ENCODE measurements at places on chromosomes 12 and 14.

DNA sequence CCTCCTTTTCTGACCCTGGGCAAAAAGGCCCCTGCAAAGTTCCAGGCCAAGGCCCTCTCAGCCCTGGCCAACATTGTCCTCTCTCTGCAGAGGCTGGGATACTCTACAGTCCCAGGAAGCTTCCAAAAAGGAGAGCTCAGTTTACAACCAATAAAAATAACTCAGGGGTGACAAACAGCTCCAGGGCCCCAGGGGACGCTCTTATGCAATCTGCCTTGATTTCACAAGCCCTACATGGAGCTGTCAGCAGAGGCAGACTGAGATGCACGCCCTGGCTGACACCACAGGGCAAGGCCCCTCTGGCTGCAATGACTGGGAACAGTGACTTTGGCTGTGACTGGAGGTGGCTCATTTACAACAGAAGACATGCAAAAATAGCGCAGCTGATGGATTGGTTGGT lies 129.0 kb upstream of the MED13L start:
- DNase-seq: peak; percentile 100

GRCh38 chr12:2959192-2959504 lies at the start of gene TEAD4:
TEAD4 (plus strand) TSS chr12:2959397.
- DNase-seq: no peak

DNA sequence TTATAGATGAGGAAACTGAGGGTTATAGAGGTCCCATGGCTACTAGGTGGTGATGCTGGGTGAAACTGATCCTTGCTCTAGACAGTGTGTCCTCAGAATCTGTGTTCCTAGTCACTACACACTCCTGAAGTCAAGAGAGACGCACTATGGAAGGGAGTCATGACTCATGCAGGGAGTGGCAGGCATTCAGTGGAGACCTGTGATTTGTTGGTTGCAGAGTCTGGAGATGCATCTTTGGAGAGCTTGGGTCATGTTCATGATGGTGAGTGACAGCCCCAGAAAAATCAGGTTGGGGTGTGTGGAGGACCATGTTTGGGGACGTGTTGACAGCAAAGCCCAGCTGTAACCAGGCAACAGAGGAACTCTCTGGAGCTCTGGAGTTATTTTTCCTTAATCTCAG lies 38.0 kb upstream of the FBXO21 start:
- no peak for DNase-seq

GRCh38 chr14:105853089-105853906 lies 326.9 kb downstream of the TMEM121 start:
- DNase-seq: peak; percentile 61

GRCh38 chr14:28759653-28760313 lies 6.8 kb upstream of the FOXG1 start:
- no peak for DNase-seq

DNA sequence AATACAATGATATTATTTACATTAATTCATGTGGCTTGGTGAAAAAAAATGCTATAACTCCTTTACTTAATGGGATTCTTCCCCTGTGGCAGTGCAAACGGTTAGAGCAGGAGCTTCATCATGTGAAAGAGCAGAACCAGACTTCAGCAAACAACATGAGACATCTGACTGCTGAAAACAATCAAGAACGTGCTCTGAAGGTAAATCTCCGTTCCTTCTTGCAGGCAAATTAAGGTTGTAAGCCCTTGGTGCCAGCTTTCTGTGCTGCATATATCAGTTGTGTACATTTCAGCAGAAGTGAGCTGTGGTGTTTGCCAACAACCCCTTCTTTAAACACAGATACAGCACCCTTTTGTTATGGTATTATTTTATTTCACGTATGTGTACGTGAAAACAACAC lies 171.7 kb downstream of the MIPOL1 start:
- DNase-seq: no peak

DNA sequence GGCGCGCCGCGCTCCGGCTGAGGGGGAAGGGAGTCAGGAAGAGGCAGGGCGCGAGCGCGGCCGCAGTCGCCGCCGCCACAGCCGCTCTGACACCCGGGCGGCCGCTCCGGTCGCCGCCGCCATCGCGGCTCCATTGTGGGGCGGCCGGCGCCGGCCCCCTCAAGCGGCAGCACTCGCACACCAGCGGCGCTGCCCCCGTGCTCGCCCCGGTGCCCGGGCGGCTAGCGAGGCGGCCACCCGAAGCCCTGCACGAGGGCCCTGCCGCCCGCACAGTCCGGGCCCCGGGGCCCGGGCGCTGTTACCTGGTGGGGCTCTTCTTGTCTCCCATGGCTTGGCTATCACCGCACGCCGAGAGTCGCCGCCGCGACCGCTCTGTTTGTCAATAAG lies 202 bp downstream of the YAF2 start:
- no peak for DNase-seq

GRCh38 chr12:43208221-43208620 lies 343.8 kb downstream of the ADAMTS20 start:
- no peak for DNase-seq

GRCh38 chr12:38417101-38417500 lies 100.5 kb downstream of the ALG10B start:
- no peak for DNase-seq

DNA sequence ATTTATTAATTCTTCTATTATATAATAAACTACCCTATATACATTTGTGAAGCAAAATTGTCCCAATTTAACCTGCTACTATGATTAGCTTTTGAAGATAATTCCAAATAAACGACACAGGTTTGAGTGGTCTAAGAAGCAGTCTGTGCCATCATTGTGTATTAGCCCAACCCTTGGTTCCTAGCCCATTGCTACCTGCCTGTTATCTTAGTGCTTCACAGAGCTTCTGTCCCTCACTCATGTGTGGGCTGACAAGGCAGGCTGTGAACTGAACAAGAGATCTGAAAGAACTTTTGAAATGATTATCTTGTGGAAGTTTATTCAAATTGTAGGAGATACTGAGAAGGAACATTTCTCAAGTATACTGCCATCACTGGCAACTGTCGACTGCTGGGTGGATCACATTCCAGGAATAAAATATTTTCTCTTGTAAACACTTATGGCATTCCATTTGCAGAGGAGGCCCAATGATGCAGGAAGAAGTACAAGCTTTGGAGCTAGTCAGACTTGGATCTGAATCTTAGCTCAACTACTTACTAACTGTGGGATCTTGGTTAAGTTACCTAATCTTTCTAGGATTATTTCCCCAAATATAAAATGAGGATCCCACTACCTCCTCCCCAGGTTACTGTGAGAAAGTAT lies 7.8 kb upstream of the MTERF2 start:
- no peak for DNase-seq

GRCh38 chr12:103102225-103102744 lies 144.8 kb downstream of the ASCL1 start:
- no peak for DNase-seq

GRCh38 chr12:115528466-115528865 lies 749.0 kb downstream of the MED13L start:
- no peak for DNase-seq

- no peak for DNase-seq
Measured at GRCh38 chr12:49413796-49414195, 46.5 kb downstream of the SPATS2 start.

DNA sequence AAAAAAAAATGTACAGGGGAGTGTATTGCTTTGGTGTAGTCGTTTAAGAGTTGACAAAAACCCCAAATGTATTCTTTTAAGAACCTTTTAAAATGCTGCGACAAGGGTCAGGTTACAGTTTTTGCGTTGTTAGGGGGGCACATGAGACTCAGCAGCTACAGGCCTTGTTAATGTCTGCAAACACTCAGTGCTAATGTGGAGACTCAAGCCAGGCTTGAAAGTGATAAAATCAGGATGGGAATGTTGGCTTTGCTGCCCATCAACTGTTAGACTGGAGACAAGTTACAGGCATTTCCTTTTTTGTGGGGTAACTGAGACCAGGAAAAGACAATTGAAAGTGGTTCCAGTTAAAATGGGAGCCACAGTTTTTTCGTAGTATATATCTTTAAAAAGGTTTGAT lies 84.8 kb downstream of the PRKCH start:
- DNase-seq: no peak

DNA sequence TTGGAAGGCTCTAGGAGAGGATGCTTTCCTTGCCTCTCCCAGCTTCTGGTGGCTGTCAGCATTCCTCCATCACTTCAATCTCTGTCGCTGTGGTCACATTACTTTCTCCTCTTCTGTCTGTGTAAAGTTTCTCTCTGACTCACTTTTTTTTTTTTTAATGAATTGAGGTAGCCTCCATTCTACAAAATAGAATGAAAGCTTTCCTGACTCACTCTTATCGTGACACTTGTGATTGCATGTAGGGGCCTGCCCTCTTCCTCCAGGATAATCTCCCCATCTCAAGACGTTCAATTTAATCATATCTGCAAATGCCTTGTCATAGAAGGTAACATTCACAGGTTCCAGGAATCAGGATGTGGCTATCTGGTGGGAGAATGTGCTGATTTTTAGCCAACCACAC lies 153.5 kb upstream of the HMGA2 start:
- no peak for DNase-seq

DNA sequence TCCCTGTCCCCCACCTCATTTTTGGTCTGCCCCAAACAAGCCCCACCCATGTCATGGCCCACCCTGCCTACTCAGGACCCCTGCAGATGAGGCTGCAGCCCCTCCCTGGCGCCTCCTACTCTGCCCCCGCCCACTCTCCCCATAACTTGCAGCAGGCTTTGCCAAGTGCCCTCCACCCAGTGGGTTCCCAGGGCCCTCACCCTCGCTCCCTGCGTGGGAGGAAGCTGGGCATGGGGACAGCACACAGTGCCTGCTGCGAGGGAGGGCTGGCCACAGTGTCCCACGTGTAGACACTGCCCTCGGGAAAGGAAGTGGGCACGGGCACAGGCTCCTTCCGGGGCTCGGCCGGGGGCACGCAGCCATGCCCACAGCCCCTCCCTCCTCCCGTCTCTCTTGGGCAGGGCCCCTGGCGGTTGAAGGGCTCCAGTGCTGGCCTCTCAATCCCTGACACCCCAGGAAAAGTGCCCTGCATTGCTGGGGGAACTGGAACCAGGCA lies 9.4 kb downstream of the AKT1 start:
- DNase-seq: no peak

DNA sequence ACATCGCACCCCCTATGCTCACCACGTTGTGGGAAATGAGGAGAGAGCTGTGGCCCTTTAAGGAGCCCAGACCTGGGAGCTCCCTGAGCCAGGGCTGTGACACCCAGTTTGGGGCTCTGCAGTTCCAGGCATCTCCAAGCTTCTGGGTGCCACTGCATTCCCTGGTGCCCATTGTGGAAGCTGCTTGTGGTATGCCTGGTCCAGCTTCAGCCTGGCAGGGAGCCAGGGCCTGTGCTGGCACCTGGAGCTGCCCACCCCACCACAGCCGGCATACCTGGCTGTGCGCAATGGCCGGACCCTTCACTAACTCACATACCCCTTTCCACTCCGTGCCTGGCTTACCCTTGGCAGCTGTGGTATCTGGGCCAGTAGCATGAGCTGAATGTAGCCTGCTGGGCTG lies 107.9 kb upstream of the OR4E1 start:
- DNase-seq: no peak

DNA sequence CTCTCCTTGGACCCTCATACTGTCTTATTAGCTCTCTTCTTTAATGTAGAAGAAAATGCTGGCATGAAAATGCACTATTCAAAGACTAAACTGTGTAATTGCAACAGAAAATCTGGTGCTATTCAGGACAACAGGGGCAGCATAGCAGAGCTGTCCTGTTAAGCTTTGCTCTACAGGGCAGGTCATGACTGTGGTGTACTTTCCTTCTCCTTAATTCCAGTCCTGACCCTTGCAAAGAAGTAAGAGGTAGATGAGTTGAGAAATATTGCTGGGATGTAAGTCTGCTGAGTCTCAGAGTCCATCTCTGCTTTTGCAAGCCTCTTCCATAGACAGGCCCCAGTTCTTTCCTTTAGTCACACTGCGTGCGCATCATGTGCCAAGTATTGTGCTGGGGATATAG lies 52.6 kb upstream of the STK38L start:
- DNase-seq: no peak

DNA sequence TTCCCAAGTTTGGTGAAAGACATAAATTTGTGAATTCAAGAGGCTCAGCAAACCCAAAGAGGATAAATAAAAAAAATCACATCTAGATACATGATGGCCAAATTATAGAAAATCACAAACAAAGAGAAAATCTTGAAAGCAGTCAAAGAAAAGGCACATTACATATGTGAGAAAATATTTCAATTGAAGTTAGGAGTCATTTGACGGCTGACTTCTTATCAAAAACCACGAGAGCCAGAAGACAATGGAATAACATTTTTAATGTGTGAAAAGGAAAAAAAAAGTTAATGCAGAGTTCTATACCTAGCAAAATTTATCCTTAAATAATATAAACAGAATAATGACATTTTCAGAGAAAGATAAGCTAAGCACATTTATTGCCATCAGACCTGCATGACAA lies 307.0 kb downstream of the C12orf75 start:
- no peak for DNase-seq

- peak; percentile 50 for DNase-seq
Measured at GRCh38 chr14:73752297-73752992, 38.3 kb upstream of the PNMA1 start.

GRCh38 chr12:108117163-108117849 lies 11.8 kb upstream of the WSCD2 start:
- DNase-seq: peak; percentile 54

DNA sequence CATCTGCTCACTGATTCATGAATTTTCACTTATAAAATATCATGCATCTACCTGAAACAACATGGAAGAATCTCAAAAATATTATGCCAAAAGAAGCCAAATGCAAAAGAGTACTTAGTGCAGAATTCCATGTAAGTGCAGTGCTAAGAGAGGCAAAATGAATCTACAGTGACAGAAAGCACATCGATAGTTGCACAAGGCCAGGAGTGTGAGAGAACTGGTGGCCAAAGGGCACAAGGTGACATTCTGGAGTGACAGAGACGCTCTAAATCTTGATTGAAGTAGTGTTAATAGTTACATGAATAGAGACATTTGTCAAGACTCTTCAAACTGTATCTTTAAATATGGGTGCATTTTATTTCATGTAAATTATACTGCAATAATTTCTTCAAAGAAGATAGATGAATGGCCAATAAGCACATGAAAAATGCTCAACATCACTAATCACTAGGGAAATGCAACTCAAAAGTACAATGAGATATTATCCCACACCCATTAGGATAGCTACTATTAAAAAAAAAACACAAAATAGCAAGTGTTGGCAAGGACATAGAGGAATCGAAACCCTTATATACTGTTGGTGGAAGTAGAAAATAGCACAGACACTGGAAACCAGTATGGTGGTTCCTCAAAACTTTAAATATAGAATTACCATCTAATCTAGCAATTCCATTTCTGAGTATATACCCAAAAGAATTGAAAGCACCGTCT lies 71.7 kb upstream of the KICS2 start:
- no peak for DNase-seq

Data from NB4 (cell line).